GM19239 (cell line): ENCODE measurements at places on chromosomes 3 and 15.

GRCh38 chr3:172201136-172201869, 161.9 kb downstream of the FNDC3B start:
- DNase-seq, result no peak

DNA sequence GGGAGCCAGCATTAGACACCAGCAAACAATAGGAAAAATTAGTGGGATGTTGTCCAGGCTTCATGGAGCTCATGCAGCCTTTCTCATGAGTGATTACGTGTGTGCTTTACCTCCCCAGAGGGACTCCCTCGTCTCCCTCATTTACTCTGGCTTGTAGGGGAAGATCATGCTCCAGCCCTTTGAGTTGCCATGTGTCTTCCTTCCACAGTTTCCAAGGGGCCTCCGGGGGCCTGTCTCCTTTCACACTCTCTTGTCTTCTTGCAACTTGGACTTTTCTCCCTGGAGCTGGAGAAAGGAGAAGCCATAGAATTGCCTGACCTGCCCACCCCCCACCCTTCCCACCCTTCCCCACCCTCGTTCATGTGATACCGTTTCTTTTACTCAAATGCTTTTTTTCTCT, 98.7 kb downstream of the FAM43A start:
- no peak for DNase-seq

GRCh38 chr3:152243301-152243711, 25.4 kb upstream of the MBNL1 start:
- no peak for DNase-seq

DNA sequence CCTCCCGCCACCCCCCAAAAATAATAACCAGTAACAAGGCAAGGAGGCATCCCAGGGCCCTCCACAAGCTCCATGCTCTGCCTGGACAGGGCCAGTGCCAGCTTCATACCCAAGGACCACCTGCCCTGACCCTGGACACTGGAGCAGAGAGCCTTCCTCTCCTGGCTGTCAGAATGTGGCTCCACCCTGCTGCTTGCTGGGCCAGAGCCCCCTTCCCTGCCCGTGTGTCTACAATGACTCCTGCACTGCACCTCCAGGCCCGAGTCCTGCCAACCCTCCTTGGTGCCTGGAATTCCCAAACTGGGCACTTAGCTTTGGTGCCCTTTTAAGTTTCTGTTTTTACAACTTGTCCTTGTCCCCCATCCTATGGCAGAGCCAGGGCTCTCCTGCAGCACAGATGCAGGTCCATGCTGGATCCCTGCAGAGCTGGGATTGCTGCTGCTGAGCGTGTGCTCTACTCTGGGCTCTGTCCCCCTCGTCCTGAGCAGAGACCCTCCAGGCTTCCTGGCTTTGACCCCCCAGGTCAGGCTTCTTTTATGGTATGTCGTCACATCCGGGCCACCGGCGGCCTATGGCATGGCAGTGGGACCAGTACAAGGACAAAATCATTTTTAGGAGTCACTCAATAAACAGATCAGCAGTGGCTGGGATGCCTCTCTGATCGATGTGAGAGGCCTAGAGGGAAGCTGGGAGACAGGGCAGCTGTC, 11.4 kb upstream of the SNRPA1 start:
- no peak for DNase-seq

DNA sequence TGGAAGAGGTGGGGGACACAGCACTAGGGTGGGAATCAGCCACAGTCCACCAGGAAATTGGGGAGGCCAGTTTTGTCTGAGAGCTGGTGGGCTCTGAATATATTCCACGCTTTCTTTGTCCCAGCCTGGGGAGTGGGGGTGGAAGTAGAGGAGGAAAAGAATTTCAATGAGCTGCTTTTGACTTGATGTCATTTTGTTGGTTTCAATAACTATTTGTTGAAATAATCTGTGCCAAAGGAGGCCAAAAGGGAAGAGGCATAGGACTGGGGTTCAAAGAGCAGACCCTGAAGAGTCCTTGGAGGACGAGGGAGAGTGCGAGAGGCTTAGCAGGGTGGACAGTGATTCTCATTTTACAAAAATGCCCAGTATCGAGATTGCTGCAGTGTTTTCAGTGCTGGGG, 262.3 kb downstream of the SHQ1 start:
- no peak for DNase-seq

DNA sequence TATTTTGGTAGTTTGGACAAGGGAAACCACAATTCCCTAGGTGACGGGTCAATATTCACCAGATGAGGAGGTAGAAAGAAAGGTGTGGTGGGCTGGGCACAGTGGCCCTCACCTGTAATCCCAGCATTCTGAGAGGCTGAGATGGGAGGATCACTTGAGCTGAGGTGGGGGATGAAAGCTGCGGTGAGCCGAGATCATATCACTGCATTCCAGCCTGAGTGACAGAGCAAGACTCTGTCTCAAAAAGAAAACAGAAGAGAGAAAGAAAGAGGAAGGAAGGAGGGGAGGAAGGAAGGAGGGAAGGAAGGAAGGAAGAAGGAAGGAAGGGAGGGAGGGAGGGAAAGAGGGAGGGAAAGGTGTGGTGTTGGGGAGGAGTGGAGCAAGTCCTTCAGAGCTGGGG, 56.1 kb upstream of the RNF7 start:
- DNase-seq, result no peak

DNA sequence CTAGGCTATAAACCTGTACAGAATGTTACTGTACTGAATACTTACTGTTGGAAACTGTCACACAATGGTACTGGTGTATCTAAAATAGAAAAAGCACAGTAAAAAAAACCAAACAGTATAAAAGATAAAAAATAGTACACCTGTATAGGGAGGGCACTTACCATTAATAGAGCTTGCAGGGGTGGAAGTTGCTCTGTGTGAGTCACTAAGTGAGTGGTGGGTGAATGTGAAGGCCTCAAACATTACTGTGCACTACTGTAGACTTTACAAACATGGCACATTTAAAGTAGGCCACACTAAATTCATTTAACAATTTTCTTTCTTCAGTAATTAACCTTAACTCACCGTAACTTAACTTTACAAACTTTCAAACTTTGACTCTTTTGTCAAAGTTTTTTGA, 22.0 kb downstream of the B3GALNT1 start:
- no peak for DNase-seq

- DNase-seq, result no peak
Observed at GRCh38 chr3:112765531-112765930, 81.1 kb downstream of the CD200R1L start.

- DNase-seq, result no peak
Observed at GRCh38 chr3:120404876-120405275, 45.9 kb downstream of the FSTL1 start.

GRCh38 chr15:57485869-57486268, 105.8 kb upstream of the MYZAP start:
- DNase-seq, result no peak

DNA sequence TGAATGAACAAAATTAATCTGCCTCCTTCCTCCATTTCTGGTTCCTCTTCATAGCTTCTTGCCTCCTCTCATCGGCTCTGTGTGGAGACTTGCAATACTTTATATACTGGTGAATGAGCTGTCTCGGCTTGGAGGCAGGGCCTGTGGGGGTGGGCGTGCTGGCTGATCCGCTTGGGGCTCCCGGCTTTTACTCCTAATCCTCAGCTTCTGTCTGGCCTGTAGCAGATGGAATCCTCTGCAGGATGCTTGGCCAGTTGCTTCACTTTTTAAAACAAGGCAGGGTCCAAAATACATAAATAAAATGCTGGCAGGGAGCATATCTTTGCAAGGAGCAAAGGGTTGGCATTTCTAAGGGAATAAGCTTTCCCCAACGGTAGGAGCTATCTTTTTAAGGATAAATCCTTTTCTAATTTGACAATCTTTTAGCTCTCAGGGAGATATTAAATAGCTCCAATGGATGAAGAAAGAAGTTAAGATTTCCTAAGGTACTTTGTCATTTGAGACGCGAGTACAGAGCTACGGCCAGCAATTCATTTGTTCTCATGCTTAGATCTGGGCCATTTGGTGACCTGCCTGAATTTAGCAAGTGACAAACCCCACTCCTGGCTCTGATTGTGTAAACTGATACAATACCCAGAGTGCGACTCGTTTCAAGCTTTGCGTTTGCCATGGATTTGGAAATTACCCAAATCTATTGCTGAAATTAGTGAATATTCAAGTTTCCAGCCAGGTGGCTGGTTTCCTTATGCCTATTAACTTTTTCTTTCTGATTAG, 18.9 kb downstream of the SV2B start:
- no peak for DNase-seq

- no peak for DNase-seq
Observed at GRCh38 chr3:141240687-141241615, 9.3 kb downstream of the PXYLP1 start.

GRCh38 chr15:100723315-100723801, 121.0 kb downstream of the ASB7 start:
- DNase-seq, result no peak

DNA sequence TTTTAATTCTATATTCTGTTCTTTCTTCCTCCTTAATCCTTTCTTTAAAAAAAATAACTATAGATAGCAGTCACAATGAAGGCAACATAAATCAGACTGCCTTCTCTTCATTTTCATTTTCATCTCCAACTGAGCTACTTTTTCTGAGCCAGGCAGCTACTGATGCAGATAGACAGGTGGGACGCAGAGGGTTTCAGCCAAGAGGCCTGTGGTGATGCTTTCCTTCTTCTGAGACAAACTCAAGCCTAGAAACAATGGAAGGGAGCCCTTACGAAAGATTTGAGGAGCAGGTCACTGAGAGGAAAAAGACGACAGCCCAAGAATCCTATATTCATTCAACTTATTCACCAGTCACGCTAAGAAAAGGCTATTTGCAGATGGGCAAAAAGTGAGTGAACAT, 220.0 kb upstream of the MLF1 start:
- no peak for DNase-seq

DNA sequence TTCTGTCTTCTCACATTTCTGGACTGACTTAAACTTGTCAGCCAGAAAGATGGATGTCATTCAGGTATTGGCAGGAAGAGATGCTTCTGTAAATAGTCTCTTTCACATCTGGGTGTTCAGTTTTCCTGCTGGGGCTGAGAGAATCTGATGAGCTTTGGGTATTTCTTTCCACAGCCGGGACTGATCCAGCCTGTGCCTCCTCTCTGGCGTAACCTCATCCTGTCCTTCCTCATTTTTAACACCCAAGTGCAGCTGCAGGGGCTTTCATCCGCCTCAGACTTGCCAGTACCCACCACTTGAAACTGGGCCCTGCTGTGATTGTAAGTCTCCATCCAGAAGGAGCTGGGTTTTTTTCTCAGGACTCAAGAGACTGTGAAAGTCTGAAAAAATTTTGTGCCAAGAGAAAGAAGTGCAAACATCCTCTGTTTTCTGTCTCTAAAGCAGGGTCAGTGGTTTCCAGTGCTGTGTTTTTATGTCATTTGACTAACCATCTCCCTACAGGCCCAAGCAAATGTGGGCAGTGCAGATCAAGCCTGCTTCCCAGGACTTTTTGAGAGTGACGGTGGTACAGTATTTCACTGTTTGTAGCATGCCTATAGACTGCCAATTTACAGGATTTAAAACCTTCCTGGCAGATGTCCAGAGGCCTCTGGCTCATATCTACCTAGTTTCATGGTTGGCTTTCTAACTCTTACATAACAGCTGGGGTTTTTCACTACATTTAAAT, 342.7 kb downstream of the PTPRG start:
- DNase-seq, result no peak

- no peak for DNase-seq
Observed at GRCh38 chr3:154690413-154690812, 260.4 kb upstream of the GPR149 start.

DNA sequence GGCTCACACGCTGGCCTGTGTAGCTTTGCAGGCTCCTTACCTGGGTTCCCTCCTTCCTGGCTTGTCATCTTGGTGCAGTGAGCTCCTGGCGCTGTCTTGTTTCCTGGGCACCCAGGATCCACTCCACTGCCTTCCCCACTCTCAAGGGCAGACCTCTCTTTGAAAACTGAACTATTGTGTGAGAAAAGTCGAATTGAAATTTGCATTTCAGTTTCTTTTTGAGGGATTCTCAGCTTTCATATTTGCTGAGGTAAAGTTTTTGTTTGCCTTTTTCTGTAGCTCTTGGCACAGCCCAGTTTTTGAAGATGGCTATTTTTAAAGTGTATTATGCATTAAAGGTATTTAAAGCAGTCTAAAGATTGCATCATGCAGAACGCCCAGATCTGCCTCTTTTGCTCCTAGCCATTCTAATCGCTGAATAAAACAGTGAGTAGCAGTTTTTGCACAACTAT, 70.1 kb downstream of the CCK start:
- DNase-seq, result peak; percentile 58

- DNase-seq, result no peak
Observed at GRCh38 chr15:25597571-25597970, 158.7 kb upstream of the UBE3A start.

- no peak for DNase-seq
Observed at GRCh38 chr3:49257187-49257586, 19.8 kb downstream of the C3orf62 start.

DNA sequence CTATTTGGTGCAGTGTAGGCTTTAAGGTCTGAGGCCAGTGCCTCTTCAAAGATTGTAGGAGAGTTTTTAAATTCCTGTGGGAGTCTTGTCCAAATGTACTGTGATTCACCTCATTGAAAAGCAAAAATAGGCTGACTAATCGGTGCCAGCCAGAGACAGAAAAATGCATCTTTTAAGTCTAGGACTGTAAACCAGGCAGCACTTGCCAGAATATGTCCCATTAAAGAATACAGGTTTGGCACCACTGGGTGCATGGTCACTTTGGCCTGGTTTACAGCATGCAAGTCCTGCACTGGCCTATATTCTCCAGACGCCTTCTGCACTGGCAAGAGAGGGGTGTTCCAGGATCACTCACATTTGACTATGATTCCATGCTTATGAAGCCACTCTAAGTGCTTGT, 20.3 kb upstream of the NOX5 start:
- no peak for DNase-seq

- DNase-seq, result no peak
Observed at GRCh38 chr3:47006145-47006651, 26.7 kb downstream of the NBEAL2 start.

DNA sequence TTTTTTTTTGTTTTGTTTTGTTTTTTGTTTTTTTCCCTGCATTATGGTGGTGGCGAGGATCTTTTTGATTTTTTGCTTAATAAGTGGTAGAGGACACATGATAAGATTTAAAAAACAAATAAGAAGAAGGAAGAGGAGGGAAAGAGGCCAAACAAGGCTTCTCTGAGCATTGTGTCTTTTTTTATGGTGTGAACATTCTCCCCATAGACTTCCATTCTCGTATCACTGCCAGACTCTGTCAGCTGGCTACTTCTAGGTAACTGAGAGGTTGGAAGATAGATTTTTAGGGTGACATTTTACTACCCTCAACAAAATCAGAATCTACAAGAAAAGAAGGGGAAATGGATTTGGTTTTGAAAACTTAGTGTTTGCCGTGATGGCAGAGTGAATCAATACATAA, 3.8 kb downstream of the NLGN1 start:
- DNase-seq, result no peak

- no peak for DNase-seq
Observed at GRCh38 chr3:68963891-68964290, 31.5 kb upstream of the TAFA4 start.
